ENCODE measurements at places on chromosomes 7 and 10. TPM values are rescaled to one million over a fixed set of nuclear protein-coding genes. Genes with fewer than 3 reads are reported as not detected.

HTR5A gene
- not detected for total RNA-seq

PON3 gene
- total RNA-seq = 0.17 TPM

PPRC1 gene
- total RNA-seq = 51.6 TPM

CALHM1 gene
- not detected for total RNA-seq

H2BK1 gene
- total RNA-seq = not detected

CNTNAP2 gene
- 26.8 TPM for total RNA-seq

ZNF804B gene
- 0.07 TPM for total RNA-seq

FOXP2 gene
- 24.0 TPM for total RNA-seq

ASB10 gene
- total RNA-seq = not detected

DNA sequence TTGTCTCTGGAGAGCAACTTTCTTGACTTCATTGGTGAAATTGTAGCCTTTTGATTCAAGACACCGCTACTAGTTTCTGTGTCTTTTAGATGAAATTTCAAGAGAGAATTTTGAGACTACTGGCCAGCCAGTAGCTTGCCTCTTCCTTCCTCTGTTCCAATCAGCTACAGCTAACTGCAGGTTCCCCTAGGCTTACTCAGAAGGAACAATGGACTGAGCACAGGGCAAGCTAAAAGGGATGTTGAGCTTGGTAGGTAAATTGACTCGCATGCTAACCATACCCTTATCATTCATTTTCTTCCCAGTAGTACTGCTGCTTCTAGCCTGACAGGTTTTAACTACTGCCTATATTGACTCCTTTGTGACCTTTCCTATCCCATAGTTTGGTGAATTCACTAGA is 81.1 kb downstream of the RUNDC3B start:
- H3K4me3 ChIP-seq = no peak overlapping the region
- H3K27me3 ChIP-seq = no peaks in the 10 kb centered on the region
- no peaks in the 10 kb centered on the region for H3K4me1 ChIP-seq
- H3K36me3 ChIP-seq = no peaks in the 10 kb centered on the region

GRCh38 chr10:112136486-112137153 is 46.9 kb downstream of the GPAM start:
- no peak overlapping the region for H3K27ac ChIP-seq
- peaks cover 44% of the 10 kb centered on the region for H3K4me1 ChIP-seq
- H3K4me3 ChIP-seq = no peak overlapping the region
- H3K27me3 ChIP-seq = peaks cover 32% of the 10 kb centered on the region
- H3K36me3 ChIP-seq = no peaks in the 10 kb centered on the region

DNA sequence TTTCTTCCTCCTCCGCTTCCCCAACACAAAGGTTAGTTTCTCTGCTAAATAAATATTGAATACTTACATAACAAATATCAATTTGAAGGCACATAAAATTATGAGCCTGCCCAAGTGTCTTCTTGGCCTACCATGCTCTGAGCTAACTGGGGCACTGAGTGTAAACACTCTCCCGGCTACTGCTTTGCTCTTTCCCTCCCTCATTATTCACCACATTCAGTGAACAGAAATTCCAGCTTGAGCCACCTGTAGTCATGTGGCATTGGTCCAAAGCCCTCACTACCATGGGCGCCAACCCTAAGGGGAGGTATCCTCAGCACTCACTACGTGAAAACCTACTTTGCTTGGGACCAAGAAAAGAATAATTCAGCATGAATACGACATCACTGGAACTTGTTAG is 409.0 kb downstream of the KCNMA1 start:
- H3K4me3 ChIP-seq = no peak overlapping the region
- H3K4me1 ChIP-seq = peaks cover 10% of the 10 kb centered on the region
- H3K36me3 ChIP-seq = no peaks in the 10 kb centered on the region
- H3K27ac ChIP-seq = no peak overlapping the region
- DNase-seq = no peak
- H3K27me3 ChIP-seq = peaks cover 22% of the 10 kb centered on the region

DNA sequence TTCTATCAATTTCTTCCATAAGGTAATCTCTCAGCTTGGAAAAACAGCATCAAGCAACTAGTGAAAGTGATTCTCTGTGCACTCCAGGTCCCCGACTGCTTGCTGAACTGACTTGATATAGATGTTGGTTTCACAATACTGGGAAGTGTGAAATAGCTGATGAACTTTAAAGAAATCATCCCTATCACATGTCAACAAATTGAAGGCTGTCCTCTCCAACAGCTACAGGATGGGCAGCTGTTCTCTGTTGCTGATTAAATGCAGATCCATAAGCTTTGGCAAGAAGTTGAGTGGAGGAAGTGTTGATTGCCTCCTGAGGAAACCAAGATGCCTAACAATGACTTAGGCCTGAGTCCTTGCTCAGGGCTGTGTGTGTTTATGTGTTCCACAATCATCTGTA is 130.4 kb upstream of the GDF10 start:
- no peak overlapping the region for H3K4me3 ChIP-seq
- no peaks in the 10 kb centered on the region for H3K36me3 ChIP-seq
- H3K27me3 ChIP-seq = peaks cover 14% of the 10 kb centered on the region
- no peak overlapping the region for H3K27ac ChIP-seq

DNA sequence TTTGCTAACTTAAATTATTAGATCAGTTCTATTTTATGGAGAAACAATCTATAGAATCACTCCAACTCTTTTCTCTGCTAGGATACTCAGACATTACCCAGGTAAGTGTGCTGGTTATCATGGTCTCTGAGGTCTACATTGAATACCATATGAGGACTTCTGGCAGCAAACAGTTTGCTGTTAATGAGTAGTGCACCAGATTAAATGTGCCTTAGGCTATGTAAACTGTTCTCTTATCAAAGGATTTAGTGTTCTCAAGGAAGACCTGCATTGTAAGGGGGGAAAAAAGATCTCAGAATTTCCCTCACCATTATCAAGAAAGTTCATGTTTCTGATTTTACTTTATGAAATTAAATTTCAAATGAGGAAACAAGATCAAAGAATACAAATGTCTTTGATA is 107.5 kb downstream of the ITGB8 start:
- no peaks in the 10 kb centered on the region for H3K4me1 ChIP-seq
- DNase-seq = no peak
- no peaks in the 10 kb centered on the region for H3K36me3 ChIP-seq
- H3K4me3 ChIP-seq = no peak overlapping the region
- H3K27ac ChIP-seq = no peak overlapping the region
- no peaks in the 10 kb centered on the region for H3K27me3 ChIP-seq

GRCh38 chr7:151408839-151409666 is 785 bp downstream of the WDR86 start:
- H3K4me3 ChIP-seq = peak overlapping the region; percentile 93
- peaks cover 24% of the 10 kb centered on the region for H3K27me3 ChIP-seq
- DNase-seq = no peak
- no peaks in the 10 kb centered on the region for H3K36me3 ChIP-seq

- peak overlapping the region; percentile 44 for H3K4me3 ChIP-seq
- no peaks in the 10 kb centered on the region for H3K27me3 ChIP-seq
- H3K4me1 ChIP-seq = peaks cover 11% of the 10 kb centered on the region
- no peaks in the 10 kb centered on the region for H3K36me3 ChIP-seq
- DNase-seq = no peak
- H3K27ac ChIP-seq = no peak overlapping the region
These were observed 55.2 kb upstream of the EZH2 start for GRCh38 chr7:148939128-148939755.

- H3K4me1 ChIP-seq = peaks cover 19% of the 10 kb centered on the region
- no peak for DNase-seq
- no peak overlapping the region for H3K4me3 ChIP-seq
- H3K27me3 ChIP-seq = peaks cover 5% of the 10 kb centered on the region
These were observed 26.6 kb downstream of the DGKI start for GRCh38 chr7:137820156-137820555.

DNA sequence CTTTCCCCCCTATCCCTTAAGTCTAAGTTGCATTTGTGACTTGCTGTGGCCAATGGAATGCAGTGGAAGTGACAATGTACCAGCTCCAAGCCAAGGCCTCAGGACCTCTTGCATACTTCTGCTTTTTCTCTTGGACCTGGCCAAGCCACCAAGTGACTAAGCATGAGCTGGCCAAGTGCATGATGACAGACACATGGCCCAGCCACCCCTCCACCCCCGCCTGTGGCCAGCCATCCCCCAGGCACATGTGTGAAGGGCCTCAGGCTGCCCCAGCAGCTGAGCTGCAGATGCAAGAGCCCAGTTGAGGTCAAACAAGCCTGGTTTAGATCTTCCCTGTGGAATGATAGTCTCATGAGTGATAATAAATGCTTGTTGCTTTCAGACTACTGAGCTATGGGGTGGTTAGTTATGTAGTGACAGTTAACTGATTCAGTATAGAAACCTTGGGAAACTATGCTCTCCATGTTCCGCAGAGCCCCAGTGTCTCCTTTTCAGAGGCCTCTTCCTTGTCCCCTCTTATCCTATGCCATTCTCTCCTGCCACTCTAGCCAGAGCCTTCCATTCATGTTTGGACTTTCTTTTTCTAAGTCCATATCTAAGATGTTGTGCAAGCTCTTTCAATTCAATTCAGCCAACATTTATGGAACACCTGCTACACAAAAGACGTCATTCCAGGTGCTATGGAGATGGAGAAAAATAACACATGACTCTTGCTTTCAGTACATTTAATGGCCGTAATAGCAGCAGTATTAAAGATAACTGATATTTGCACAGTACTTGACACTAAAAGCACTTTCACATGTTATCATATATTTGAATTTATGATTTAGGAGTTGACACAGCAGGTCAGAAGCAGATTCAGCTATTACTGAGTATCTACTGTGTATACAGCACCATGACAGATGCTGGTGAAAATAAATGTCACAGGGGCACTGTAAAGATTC is 55.5 kb upstream of the LOXL4 start:
- H3K27ac ChIP-seq = peak overlapping the region; percentile 34
- H3K4me1 ChIP-seq = peaks cover 9% of the 10 kb centered on the region
- no peaks in the 10 kb centered on the region for H3K36me3 ChIP-seq

DNA sequence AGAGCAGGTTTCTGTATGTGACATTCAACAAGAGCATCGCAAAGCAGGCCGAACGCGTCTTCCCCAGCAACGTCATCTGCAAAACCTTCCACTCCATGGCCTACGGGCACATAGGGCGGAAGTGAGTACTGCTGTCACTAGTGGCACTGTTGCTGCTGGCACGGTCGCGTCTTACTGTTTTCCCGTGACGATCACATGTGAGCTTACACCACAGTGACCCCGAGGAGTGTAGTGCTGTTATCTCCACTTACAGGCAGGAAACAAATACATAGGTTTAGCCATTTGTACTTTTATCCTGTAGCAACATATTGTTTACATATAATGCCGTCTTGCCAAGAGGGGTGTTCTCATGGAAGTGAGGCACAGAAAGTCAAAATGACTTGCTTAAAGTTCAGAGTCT is 25.4 kb downstream of the FBH1 start:
- H3K36me3 ChIP-seq = peaks cover 31% of the 10 kb centered on the region
- no peaks in the 10 kb centered on the region for H3K4me1 ChIP-seq
- no peaks in the 10 kb centered on the region for H3K27me3 ChIP-seq

DNA sequence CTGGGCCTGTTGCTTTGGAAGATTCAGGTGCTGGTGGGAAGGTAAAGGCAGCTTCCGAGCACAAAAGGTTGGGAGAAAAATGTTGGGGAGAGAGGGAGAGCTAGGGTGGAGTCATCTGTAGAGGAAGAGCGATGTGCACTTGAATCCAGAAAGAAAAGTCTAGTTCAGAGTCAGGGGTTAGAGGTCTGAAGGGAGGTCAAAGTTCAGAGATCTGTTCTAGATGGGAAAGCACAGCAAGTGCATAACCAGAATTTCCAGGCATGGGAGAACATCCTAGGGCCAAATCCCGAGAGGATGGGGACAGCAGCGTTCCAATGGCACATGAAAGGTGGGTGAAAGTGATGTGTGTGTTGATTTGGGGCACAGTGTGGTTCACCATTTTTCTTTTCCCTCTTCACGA is 51.5 kb upstream of the MKLN1 start:
- H3K36me3 ChIP-seq = no peaks in the 10 kb centered on the region
- H3K4me1 ChIP-seq = no peaks in the 10 kb centered on the region
- H3K27ac ChIP-seq = no peak overlapping the region
- no peak overlapping the region for H3K4me3 ChIP-seq
- H3K27me3 ChIP-seq = no peaks in the 10 kb centered on the region

GRCh38 chr7:47422611-47423010 is 159.3 kb downstream of the TNS3 start:
- H3K27ac ChIP-seq = no peak overlapping the region
- peaks cover 61% of the 10 kb centered on the region for H3K36me3 ChIP-seq
- no peaks in the 10 kb centered on the region for H3K27me3 ChIP-seq
- DNase-seq = no peak
- H3K4me1 ChIP-seq = peaks cover 22% of the 10 kb centered on the region
